ENCODE measurements at places on chromosomes 12 and 14. TPM values are rescaled to one million over a fixed set of nuclear protein-coding genes. Genes with fewer than 3 reads are reported as not detected.

GRCh38 chr12:66637699-66638301 is 41.1 kb downstream of the GRIP1 start:
- DNase-seq: no peak

DNA sequence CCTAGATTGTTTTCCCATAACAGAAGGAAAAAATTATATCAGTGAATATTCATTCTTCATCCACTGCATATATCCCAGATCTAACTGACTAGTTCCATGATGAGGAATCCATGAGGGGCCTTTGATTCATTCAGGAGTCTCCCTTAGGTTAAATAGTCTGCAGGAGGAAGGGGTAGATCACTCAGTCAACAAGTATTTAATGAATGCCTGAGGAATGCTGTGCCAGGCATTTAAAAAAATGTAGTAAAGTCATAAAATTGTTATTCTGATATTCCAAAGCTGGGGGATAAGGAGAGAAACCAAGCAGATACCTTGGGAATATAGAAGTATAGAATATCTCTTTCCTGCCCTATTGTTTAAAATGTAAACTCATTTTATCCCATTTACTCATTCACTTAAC is 216.2 kb upstream of the CAND1 start:
- DNase-seq: no peak

- DNase-seq: no peak
Measured at GRCh38 chr12:47312808-47313426, 233.2 kb upstream of the AMIGO2 start.

- no peak for DNase-seq
Measured at GRCh38 chr12:17284873-17285272, 678.9 kb upstream of the LMO3 start.

DNA sequence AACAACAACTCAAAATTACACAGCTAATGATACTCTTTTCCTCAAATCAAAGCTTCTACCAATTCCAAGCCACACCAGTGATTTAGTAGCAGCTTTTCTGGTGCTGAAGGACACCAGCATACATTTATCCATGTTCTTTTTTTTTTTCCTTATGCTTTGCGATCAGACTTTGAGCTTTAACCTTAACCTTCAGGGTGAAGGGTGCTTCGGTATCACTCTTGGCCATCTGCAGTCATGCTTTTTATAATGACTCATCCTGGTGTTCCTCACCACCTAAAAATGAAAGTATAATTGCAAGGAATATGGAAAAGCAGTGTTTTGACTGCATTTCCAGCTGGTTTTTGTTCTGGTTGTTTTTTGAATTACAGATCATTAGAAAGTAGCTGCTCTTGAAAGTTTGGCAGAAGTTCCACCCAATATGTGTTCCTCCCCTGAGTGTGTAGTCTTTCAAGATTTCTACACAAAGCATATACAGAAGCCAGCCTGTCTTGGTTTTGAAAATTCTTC is 1.3 kb upstream of the SLC41A2 start:
- no peak for DNase-seq

GRCh38 chr14:99757331-99758070 is 35.7 kb upstream of the EML1 start:
- peak; percentile 17 for DNase-seq

DNA sequence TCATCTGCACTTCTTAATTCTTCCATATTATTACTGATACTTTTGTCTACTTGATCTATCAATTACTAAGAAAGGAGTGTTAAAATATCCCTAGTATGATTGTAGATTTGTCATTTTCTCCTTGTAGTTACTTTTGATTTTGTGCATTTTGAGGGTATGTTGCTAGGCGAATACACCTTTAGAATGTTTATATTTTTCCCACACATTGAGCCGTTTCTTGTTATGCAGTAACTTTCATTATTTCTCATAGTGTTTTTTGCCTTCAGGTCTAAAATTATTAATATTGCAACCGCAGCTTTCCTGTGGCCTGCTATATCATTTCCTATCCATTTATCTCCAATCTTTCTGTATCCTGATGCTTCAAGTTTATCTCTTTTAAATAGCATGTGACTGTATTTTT is 44.6 kb upstream of the C12orf42 start:
- DNase-seq: no peak

- DNase-seq: no peak
Measured at GRCh38 chr14:105340821-105341733, 26.5 kb downstream of the PACS2 start.

Gene TC2N
- 1.0 TPM for total RNA-seq

Gene KRT85
- not detected for total RNA-seq

GRCh38 chr14:60188115-60188514 is 22.9 kb upstream of the DHRS7 start:
- no peak for DNase-seq

DNA sequence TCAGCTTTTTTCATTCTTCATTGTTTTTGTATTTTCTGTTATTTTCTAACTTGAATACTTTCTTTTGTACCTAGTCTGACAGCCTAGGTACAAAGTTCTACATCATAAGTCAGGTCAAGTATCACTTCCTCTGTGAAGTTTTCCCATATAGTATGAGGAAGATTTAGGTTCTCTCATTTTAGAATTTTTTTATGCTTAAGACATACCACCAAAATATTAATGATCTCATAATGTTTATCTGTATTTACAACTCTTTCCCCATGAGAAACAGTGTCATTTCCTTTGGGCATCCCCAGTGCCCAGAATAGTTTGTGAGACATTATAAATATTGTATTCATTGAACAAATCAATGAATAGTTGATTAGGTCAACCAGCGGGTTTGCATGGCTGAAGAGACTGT is 3.1 kb upstream of the ATF7IP start:
- DNase-seq: no peak

- DNase-seq: peak; percentile 65
Measured at GRCh38 chr14:69685716-69686115, 74.3 kb downstream of the SUSD6 start.

GRCh38 chr14:99119554-99120525 is 152.2 kb downstream of the BCL11B start:
- DNase-seq: no peak

Gene NAA30
- 12.2 TPM for total RNA-seq

- DNase-seq: no peak
Measured at GRCh38 chr12:78386871-78387270, 477.7 kb upstream of the SYT1 start.

- DNase-seq: no peak
Measured at GRCh38 chr14:67650151-67650550, 24.3 kb downstream of the VTI1B start.

Gene EFS
- total RNA-seq: 0.57 TPM

DNA sequence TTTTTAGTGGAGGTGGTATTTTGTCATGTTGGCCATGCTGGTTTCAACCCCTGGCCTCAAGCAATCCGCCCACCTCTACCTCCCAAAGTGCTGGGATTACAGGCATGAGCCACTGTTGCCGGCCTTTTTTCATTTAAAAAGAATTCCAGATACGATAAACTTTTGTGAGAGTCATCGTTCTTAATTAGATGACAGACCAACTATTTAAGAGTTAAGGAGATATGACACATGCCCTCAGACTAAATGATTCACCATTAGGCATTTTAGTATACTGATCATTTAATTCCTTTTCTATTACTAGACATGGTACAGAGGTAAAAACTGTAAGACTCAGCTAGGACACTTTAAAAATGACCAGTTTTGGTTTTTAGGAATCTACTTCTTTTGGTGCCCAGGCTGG is 2.4 kb downstream of the ANKRD13A start:
- no peak for DNase-seq

DNA sequence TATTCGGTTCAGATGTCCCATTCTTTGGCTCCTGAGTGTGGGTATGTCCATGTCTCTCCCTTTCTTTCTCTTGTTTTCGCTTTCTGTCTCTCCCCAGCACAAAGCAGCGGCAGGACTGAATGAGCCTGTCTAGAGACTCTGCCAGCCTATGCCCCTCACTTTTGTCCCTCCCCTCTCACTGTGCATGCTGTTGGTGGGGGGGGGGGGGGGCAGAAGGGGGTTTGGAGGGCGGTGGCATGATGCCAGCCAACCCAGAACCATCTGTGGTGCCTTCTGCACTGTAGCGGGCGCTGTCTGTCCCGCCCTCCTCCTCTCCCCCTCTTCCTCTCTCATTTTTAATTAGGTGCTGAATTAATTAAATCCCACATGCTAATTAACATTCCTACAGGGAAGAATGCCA is 17.7 kb downstream of the NGDN start:
- DNase-seq: no peak

DNA sequence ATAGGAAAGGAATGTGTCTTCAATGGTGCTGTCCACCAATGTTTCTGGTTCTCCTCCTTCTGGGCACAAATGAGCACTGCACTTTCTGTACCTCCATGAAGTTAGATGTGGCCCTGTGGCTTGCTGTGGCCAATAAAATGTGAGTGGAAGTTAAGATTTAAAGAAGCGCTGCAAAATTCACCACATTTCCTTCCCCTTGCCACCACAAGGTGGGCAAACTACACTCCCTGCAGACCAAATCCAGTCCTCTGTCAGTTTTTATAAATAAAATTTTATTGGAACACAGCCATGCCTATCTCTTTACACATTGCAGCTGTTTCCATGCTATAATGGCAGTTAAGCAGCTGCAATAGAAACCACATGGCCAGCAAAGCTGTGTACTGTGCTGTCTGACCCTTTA is 141.4 kb upstream of the TMPO start:
- no peak for DNase-seq

Gene MYF5
- not detected for total RNA-seq

DNA sequence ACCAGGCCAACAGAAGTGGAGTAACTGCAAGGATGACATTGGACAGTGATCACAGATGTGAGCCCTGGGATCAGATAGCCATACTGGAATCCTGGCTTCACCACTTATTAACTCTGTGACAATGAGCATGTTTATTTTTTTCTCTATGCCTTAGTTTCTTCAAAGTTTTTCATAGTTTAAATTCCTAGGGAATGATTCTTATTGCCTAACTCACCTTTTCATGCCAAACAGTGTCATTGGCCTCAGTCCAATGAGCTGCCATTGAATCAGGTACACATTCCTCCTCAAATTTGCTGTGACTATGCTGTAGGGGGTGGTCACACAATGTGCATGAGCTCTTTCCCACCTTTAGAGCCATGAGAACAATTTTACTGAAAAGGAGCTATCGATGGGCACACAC is 342.3 kb downstream of the SYT1 start:
- DNase-seq: no peak

DNA sequence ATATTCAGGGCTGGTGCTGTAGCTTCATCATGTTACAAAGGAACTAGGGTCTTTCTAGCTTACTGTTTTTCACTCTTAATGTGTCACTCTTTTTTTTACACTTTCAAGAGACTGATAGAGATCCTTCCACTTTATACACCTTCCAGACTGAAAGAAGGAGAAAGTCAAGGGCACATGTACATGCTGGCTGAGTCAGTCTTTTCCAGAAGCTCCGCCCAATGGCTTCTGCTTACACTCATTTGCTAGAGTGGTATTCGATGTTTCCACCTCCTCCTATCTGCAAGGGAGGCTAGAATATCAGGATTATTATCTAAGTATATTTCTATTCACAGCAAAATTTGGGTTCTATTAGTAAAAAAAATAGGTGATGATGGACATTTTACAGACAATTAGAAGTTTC is 325.8 kb upstream of the OR4E1 start:
- no peak for DNase-seq

GRCh38 chr14:102633906-102634595 is 41.6 kb downstream of the RCOR1 start:
- DNase-seq: no peak

Gene FRMD6
- 5.6 TPM for total RNA-seq

Gene CLEC4C
- not detected for total RNA-seq

DNA sequence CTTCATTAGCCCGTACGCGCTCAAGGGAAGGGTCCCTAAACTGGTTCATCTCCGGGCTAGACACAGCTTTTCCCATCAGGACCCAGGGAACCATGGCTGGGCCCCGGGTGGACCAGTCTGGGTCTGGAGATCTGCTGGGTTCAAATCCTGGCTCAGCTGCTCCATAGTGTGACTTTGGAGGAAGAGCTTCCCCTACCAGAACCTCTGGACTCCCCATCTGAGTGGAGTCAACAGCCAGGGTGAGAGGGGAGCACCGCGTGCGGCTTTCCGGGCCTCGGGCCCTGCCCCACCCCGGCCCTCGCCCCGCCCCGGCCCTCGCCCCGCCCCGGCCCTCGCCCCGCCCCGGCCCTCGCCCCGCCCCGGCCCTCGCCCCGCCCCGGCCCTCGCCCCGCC is 41.2 kb downstream of the BEGAIN start:
- DNase-seq: no peak

Gene TMEM52B
- not detected for total RNA-seq

DNA sequence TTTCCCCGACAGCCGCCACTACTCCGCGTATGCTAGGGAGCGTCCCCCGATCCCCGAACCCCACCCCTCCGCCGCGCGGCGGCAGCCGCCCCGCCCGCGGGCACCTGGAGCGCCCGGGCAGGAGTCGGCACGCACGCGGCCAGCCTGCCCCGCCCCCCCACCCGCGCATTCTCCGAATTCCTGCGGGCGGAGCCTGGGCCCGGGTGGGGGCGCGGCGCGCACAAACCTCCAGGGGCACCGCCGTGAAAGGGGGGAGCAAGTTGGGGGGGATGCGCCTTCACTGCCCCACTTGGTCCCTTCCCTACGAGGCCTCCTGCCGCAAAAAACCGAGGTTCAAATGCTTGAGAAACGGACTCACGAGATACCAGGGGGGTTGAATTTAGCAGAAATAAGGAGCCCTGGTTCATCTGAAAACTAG is 1.7 kb downstream of the AJUBA start:
- peak; percentile 67 for DNase-seq
